ENCODE measurements at places on chromosomes 13 and 19. TPM values are rescaled to one million over a fixed set of nuclear protein-coding genes. Genes with fewer than 3 reads are reported as not detected.

The ZNF540 gene
- 0.38 TPM for total RNA-seq

The CBY2 gene
- not detected for total RNA-seq

The LILRA1 gene
- not detected for total RNA-seq

The VAV1 gene
- total RNA-seq = 78.9 TPM

The ATP4A gene
- not detected for total RNA-seq

The EDNRB gene
- not detected for total RNA-seq

The KCNN1 gene
- not detected for total RNA-seq

The FSD1 gene
- 44.2 TPM for total RNA-seq

DNA sequence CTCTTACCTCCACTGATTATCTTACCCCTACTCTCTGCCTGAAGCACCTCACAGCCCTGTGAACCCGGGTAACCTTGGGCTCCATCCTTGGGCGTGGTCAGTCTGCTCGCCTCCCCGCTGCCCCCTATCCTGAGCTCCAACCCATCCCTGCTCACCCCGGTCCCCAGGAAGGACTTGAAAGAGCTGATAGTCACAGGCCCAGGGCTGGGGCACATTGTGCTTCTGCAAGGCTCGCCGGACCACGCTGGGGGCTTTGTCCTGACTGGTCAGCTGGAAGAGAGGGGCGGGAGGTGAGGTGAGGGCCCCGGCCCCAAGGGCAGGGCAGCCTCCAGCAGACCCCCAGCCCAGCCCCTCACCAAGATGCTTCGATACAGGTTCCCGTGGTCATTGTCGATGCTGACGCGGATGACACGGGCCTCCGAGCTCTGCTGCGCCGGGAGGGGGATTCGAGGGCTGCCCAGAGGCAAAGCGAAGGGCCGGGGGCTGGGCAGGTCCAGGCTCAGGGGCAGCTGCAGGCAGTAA, 13.0 kb upstream of the EPOR start:
- no peak overlapping the region for H3K27ac ChIP-seq
- H3K4me1 ChIP-seq = peaks cover 8% of the 10 kb centered on the region
- no peak overlapping the region for H3K4me3 ChIP-seq

GRCh38 chr19:480016-480855, 16.1 kb upstream of the MADCAM1 start:
- H3K4me3 ChIP-seq = peak overlapping the region; percentile 39
- H3K27me3 ChIP-seq = peaks cover 6% of the 10 kb centered on the region
- peak overlapping the region; percentile 72 for H3K27ac ChIP-seq
- H3K4me1 ChIP-seq = peaks cover 9% of the 10 kb centered on the region

- H3K27me3 ChIP-seq = no peaks in the 10 kb centered on the region
- no peak for DNase-seq
- H3K4me3 ChIP-seq = no peak overlapping the region
- H3K27ac ChIP-seq = no peak overlapping the region
These were observed 124.2 kb downstream of the CDK8 start for GRCh38 chr13:26378116-26378515.

GRCh38 chr13:52749419-52749818, 9.8 kb upstream of the CNMD start:
- no peaks in the 10 kb centered on the region for H3K36me3 ChIP-seq
- no peak overlapping the region for H3K4me3 ChIP-seq
- H3K27ac ChIP-seq = no peak overlapping the region

GRCh38 chr13:73844986-73845385, 289.2 kb downstream of the KLF12 start:
- H3K4me3 ChIP-seq = no peak overlapping the region
- no peaks in the 10 kb centered on the region for H3K27me3 ChIP-seq
- no peak for DNase-seq

DNA sequence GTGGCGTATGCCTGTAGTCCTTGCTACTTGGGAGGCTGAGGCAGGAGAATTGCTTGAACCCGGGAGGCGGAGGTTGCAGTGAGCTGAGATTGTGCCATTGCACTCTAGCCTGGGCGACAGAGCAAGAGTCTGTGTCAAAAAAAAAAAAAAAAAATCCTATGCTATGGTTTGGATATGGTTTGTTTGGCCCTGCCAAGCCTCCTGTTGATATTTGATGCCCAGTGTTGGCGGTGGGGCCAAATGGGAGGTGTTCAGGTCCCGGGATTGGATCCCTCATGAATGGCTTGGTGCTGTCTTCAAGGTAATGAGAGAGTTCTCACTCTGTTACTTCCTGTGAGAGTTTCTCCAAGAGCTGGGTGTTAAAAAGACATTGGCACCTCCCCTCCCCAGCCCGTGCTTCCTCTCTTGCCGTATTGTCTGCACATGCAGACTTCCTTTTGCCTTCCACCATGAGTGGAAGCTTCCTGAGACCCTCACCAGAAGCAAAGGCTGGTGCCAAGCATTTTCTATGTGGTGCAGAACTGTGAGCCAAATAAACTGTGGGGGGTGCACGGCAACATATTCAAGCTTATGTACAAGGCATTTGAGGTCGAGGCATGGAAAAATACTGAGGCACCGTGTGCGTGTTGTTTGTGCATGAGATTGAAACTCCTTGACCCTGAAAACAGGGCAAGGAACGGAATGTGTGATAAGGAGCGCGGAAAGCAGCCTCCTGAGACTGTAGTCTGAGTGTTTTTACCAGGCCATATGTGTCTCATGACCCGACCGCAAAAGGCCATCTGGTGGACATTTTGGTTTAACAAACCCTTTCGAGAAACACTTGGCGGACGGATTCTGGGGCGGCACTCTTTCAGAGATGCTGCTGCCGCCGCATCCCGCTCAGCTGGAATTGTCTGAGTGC, 7.3 kb downstream of the SIGLEC9 start:
- H3K4me1 ChIP-seq = peaks cover 29% of the 10 kb centered on the region
- H3K36me3 ChIP-seq = no peaks in the 10 kb centered on the region
- H3K27me3 ChIP-seq = no peaks in the 10 kb centered on the region
- peak overlapping the region; percentile 80 for H3K27ac ChIP-seq

DNA sequence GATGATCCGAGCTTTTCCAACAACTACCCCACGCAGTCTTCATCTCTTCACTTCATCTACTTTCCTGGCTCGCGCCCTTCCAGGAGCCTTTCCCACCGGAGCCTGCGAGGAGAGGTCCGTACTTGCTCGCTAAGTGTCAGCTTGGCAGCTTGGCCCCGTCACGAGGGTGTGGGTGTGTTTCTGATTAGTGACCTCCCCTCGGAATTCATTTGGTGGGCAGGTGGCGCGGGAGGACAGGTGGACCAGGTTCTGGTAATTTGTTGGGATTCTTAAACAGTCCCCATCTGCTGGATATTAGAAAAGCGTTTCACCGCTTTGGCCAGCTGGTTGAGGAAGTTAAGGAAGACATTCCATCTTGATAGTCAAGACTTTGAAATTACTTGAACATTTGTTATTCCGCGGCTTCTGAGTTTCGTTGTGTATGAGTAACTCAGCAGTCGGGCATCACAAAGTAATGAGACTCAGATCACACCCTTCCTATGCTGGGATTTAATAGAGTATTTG, 515 bp downstream of the UFM1 start:
- peak; percentile 87 for DNase-seq
- peaks cover 38% of the 10 kb centered on the region for H3K36me3 ChIP-seq
- peak overlapping the region; percentile 99 for H3K27ac ChIP-seq
- peaks cover 34% of the 10 kb centered on the region for H3K4me1 ChIP-seq
- H3K4me3 ChIP-seq = peak overlapping the region; percentile 99

- no peaks in the 10 kb centered on the region for H3K4me1 ChIP-seq
- no peak overlapping the region for H3K4me3 ChIP-seq
- no peaks in the 10 kb centered on the region for H3K27me3 ChIP-seq
- no peaks in the 10 kb centered on the region for H3K36me3 ChIP-seq
- no peak for DNase-seq
These were observed 403.8 kb downstream of the SLITRK5 start for GRCh38 chr13:88074794-88075510.

DNA sequence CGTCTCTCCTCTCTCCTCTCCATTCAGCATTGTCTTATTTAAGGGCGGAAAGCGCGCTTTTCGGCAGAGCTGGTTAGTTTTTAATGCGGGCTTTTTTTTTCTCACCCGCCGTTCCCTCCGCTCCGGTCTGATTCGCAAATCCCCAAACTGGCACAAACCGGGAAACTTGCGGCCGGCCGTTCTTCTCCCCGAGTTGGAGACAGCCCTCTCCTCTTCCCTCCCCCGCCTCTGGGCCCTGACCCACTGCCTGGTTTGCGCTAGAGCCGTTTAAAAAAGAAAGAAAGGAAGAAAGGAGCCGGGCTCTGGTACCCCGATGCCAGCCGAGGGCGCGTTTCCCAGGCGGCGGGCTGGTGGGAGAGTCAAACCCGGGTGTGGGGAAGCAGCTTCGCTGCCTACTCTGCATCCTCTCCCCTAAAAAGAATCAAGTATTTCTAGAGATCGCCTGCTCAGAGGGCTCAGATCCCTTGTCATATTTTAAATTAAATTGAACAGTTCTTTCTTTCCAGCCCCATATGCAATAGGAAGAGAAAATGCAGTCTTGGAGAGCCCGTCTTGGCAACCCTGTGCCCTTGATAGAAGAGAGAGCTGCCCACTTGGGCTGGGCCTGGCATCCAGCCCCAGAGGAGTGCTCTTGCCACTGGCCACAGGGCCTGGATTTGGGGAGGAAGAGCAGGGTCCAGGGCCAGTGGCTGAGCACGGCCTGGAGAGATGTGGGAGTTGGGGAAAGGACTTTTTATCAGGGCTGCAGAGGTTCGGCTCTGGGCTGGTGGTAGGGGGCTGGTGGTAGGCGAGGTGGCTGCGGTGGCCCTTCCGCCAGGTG, 19.0 kb downstream of the NFIX start:
- H3K27ac ChIP-seq = peak overlapping the region; percentile 56
- peaks cover 2% of the 10 kb centered on the region for H3K36me3 ChIP-seq
- peaks cover 73% of the 10 kb centered on the region for H3K27me3 ChIP-seq
- no peak for DNase-seq

DNA sequence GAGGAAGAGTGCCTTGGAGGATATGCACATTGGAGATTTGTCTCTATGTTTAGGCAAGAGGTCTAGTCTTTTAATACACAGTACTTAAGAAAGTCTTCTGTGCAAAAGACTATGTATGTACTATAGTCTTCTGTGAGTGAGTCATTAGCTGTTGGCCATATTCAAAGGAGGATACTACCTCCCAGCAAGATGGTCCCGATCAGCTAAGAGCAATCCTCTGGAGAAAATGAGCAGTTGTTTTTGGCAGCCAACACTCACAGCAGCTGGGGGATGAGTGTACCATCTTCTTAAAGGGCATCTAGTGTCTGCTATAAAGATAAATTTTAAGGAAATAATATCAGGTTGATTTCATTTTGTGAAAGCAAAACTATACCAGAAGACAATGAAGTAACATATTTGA, 487.8 kb downstream of the KCTD12 start:
- no peak overlapping the region for H3K4me3 ChIP-seq
- H3K36me3 ChIP-seq = no peaks in the 10 kb centered on the region
- H3K27me3 ChIP-seq = no peaks in the 10 kb centered on the region
- no peaks in the 10 kb centered on the region for H3K4me1 ChIP-seq
- DNase-seq = no peak

GRCh38 chr13:98651744-98652143, 74.8 kb upstream of the STK24 start:
- H3K27ac ChIP-seq = no peak overlapping the region
- H3K36me3 ChIP-seq = no peaks in the 10 kb centered on the region
- peaks cover 4% of the 10 kb centered on the region for H3K4me1 ChIP-seq
- H3K27me3 ChIP-seq = peaks cover 6% of the 10 kb centered on the region

DNA sequence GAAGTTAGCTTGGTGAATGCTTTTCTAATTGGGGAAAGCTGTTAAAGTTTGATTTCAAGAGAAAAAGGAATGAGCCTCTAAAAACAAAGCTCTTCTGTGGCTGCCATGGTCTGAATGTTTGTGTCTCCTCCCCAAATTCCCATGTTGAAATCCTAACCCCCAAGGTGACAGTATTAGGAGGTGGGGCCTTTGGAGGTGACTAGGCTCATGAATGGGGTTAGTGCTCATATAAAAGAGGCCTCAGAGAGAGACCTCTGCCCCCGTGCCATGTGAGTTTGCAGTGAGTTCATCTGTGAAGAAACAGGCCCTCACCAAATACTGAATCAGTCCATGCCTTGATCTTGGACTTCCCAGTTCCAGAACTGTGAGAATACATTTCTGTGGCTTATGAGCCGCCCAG, 56.5 kb downstream of the ARHGEF7 start:
- H3K4me3 ChIP-seq = no peak overlapping the region
- no peaks in the 10 kb centered on the region for H3K27me3 ChIP-seq
- H3K36me3 ChIP-seq = peaks cover 78% of the 10 kb centered on the region

DNA sequence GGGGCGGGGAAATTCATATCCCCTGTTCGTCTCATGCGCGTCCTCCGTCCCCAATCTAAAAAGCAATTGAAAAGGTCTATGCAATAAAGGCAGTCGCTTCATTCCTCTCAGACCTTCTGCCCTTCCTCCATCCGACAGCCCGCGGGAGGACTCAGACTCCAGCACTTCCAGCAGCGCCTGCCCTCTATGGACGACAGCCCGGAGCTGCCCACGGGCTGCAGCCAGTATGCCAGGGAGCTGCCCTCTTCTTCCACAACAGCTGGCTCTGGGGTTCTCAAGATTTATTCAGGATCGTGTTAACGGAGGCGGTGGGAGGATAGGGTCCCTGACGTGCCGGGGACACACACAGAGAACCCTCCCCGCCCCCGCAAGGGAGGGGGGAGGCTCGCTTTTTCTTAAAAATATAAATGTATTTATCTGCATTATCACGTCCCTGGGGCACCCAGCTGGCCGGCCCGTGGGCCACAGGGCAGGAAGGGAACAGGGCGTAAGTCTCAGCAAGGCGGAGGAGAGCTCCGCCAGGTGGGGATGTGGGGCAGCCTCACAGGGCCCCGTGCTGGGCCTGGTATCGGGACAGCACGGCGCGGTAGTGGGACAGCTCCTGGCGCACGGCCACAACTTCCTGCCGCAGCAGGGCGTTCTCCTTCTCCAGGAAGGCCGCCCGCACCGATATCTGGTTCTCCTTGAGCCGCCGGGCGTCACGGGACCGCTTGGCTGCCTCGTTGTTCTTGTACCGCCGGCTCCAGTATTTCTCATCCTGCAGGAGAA, 6.7 kb downstream of the DBP start:
- DNase-seq = no peak
- no peaks in the 10 kb centered on the region for H3K27me3 ChIP-seq
- H3K27ac ChIP-seq = no peak overlapping the region
- H3K36me3 ChIP-seq = peaks cover 12% of the 10 kb centered on the region

Measured in activated CD4-positive, alpha-beta T cell treated with anti-CD3 and anti-CD28 coated beads, Interleukin-2, amount 10 ng/mL, durations not matched to agents 24 days and 14 days (primary cell).